ENCODE measurements at places on chromosomes 13 and 19. TPM values are rescaled to one million over a fixed set of nuclear protein-coding genes. Genes with fewer than 3 reads are reported as not detected.

GRCh38 chr13:38952827-38953226 lies 37.8 kb downstream of the STOML3 start:
- no peaks in the 10 kb centered on the region for H3K36me3 ChIP-seq
- H3K27me3 ChIP-seq, result no peaks in the 10 kb centered on the region
- DNase-seq, result no peak
- H3K27ac ChIP-seq, result no peak overlapping the region

PSG7 gene
- not detected for total RNA-seq

GRCh38 chr13:27348461-27348860 lies 76.0 kb upstream of the GTF3A start:
- H3K27me3 ChIP-seq, result no peaks in the 10 kb centered on the region
- H3K4me3 ChIP-seq, result no peak overlapping the region
- no peak overlapping the region for H3K27ac ChIP-seq
- no peak for DNase-seq
- H3K36me3 ChIP-seq, result no peaks in the 10 kb centered on the region

DNA sequence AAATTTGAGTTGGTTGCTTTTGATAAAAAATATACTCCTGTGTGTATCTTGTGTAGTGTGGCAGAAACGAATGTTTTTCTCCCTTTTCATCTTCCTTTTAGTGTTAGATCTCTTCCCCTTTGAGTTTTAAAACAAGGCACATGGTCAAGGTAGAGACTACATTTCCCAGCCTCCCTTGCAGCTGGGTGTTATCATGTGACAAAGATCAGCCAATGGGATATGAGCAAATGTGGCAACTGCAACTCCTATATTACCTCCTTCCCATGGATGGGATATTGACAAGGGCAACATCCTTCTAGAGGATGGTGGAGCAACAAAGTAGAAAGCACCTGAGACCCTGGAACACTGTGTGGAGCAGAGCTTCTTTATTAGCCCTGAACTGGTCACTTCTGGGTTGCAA lies 42.4 kb downstream of the ADGRE3 start:
- H3K36me3 ChIP-seq, result no peaks in the 10 kb centered on the region
- no peak overlapping the region for H3K4me3 ChIP-seq
- no peaks in the 10 kb centered on the region for H3K27me3 ChIP-seq

GRCh38 chr19:33293255-33294057 lies 8.9 kb downstream of the CEBPA start:
- no peaks in the 10 kb centered on the region for H3K27me3 ChIP-seq
- DNase-seq, result no peak
- peak overlapping the region; percentile 5 for H3K4me3 ChIP-seq
- H3K4me1 ChIP-seq, result peaks cover 21% of the 10 kb centered on the region
- no peaks in the 10 kb centered on the region for H3K36me3 ChIP-seq

ZNF222 gene
- 1.9 TPM for total RNA-seq

DNA sequence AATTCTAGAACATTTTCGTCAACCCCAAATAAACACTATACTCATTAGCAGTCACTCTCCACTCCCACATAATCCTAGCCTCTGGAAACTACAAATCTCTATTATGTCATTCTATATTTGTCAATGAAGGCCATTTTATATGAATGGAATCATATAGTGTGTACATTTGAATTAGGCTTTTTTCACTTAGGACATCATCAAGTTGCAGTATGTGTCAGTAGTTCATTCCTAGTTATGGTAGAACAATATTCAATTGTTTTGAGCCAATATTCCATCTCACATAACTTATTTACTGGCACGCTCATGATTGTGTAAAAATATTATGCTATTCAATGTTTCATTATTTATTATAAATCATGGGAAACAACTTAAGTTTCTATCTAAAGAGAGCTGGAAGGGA lies 1610.4 kb upstream of the MIR17HG start:
- DNase-seq, result no peak
- H3K27me3 ChIP-seq, result no peaks in the 10 kb centered on the region
- H3K27ac ChIP-seq, result no peak overlapping the region
- no peaks in the 10 kb centered on the region for H3K4me1 ChIP-seq

DNA sequence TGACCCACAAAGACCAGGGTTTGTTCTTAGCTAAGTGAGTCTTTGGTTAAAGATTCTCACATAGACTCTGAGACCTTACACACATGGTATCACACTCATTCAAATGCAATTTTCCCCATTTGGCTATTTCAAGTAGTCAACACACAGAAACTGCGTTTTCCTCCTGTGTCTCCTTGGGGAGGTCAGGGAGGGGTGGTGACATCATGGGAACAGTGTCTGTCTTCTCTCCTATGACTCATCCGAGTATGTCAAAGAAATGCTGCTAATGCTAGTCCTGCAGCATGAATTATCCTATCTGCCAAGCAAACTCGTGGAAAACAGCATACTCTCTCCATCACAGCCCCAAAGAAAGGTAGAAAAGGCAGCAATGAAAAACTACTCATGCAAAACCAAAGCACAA lies 100.2 kb downstream of the ENOX1 start:
- no peak overlapping the region for H3K4me3 ChIP-seq
- peak overlapping the region; percentile 58 for H3K27ac ChIP-seq
- no peaks in the 10 kb centered on the region for H3K36me3 ChIP-seq
- no peaks in the 10 kb centered on the region for H3K27me3 ChIP-seq
- peak; percentile 77 for DNase-seq

SIGLEC5 gene
- total RNA-seq, result 0.49 TPM

FPR3 gene
- 1.6 TPM for total RNA-seq

DNA sequence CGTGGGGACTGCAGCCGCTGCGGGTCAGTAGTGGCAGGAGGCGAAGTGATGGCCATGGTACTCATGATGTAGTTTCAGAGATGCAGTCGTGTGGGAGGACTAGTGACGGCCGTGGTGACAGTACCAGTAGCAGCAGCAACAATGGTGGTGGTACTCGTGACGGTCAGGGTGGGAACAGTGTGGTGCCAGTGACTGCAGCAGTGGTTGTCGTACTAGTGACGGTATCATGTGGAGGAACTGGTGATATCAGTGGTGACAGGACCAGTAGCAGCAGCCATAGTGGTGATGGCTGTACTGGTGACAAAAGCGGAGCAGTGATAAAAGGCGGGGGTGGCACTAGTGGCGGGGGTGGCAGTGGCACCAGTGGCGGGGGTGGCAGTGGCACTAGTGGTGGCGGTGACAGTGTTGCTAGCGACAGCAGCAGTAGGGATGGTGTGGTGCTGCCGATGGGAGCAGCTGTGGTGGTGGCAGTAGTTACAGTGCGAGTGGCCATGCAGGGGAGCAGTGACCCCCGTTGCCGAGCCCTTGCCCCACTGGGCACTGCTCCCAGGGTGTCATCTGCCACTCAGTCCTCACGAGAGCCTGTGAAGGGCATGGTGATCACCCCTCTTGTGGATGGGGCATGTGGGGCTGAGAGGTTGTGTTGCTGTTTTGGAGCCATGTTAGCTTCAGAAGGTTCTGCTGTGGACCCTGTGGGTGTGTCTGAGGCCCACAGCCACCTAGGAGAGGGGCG lies 22.7 kb downstream of the ADPRHL1 start:
- no peaks in the 10 kb centered on the region for H3K36me3 ChIP-seq
- no peak overlapping the region for H3K27ac ChIP-seq
- no peak overlapping the region for H3K4me3 ChIP-seq
- no peak for DNase-seq
- no peaks in the 10 kb centered on the region for H3K4me1 ChIP-seq
- H3K27me3 ChIP-seq, result no peaks in the 10 kb centered on the region

GRCh38 chr13:46389457-46390451 lies 2.7 kb upstream of the RUBCNL start:
- DNase-seq, result peak; percentile 70
- H3K27ac ChIP-seq, result peak overlapping the region; percentile 58
- H3K4me3 ChIP-seq, result no peak overlapping the region

ZNF443 gene
- 3.2 TPM for total RNA-seq

- no peak overlapping the region for H3K27ac ChIP-seq
- no peak overlapping the region for H3K4me3 ChIP-seq
- DNase-seq, result no peak
- no peaks in the 10 kb centered on the region for H3K4me1 ChIP-seq
Measured at GRCh38 chr19:28332351-28332750, 880.6 kb downstream of the UQCRFS1 start.
